Activated CD4-positive, alpha-beta T cell treated with anti-CD3 and anti-CD28 coated beads, Interleukin-2, amount 10 ng/mL, durations not matched to agents 7 days and 5 days (primary cell): ENCODE measurements at places on chromosomes 5 and 9. TPM values are rescaled to one million over a fixed set of nuclear protein-coding genes. Genes with fewer than 3 reads are reported as not detected.

- no peak for DNase-seq
Measured at GRCh38 chr5:136295914-136296313, 69.4 kb downstream of the TRPC7 start.

DNA sequence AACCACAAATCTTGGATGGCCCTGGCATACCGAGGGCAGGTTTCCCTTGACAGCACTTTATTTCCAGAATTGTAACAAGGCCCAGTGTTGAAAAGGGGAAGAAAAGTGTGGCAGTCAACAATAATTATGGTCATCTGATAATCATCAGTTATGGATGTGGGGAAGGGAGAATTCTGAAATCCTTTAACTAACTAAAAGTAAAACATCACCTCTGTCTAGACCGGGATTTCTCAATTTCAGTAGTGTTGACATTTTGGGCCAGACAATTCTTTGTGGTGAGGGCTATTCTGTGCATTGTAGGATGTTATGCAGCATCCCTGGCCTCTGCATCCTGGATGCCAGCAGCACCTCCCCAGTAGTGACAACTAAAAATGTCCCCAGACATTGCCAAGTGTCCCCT, 140.4 kb downstream of the PSAT1 start:
- DNase-seq: no peak

- DNase-seq: no peak
Measured at GRCh38 chr9:26357803-26358344, 534.7 kb downstream of the CAAP1 start.

TRMT10B gene
- total RNA-seq: 14.3 TPM

SPATA9 gene
- total RNA-seq: not detected

- no peak for DNase-seq
Measured at GRCh38 chr9:122403381-122404000, 32.7 kb downstream of the PTGS1 start.

PLPPR1 gene
- not detected for total RNA-seq

DNA sequence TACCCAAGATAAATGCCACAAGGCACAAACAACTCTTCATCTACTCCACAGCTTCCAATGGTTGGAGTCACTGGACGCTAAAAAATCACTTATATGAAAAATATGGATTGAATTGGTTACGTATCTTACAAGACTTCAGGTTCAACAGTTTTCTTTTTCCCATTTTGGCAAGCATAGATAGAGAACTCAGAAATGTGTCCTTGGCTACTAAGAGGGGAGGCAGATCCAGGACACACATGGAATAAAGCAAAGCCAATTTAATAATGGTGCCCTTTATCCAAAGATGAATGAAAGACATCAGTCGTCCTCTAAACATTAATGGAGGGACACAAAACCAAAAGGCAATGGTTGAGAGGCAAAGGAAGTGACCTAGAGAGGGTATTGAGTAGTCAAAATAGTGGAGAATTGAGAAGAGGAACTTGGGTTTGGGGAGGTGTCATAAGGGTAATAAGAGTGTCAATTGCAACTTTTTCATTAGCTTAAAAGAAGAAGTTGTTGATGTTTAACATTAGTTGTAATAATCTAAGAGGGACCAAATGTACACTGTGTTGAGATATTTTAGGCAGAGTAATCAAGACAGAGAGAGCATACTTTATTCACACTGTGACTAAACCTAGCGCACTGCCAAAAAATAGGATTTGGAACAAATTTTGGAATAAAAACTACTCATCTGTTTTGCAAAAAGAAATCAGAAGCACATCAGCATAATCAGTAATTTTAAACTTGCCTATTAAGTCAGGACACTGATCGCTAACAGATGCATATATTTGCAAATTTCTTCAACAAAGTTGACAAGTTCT, 308.2 kb downstream of the ARL15 start:
- no peak for DNase-seq

DNA sequence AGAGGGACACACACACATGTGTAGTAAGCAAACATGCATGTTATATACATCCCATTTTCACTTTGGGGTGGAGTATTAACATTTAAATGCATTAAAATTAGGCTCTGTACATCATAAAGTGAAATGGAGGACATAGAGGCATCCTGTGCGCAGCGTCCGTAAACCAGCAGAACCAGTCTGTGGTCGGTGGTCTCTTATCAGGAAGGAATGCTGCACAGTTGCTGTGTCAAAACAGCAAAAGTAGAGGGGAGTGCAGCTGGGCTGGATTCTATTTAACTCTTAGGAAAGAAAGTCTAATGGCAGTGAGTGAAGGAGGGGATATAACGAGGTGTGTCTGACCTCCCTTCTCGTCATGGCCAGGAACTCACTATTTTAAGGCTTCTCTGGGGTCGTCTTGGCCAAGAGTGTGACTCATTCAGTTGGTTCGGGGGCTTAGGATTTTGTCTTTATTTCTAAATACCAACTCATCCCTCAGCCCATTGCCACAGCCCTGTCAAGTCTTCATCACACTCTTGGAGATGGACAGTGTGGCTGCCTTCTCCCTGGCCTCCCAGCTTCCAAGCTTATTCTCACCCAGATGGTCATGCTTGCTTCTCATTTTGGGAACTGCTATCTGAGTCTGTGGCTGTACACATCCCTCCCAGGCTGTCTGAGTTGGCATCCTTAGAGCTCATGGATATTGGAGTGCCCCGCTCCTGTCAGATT, 20.1 kb upstream of the CXCL14 start:
- no peak for DNase-seq

OR1L4 gene
- not detected for total RNA-seq

C6 gene
- total RNA-seq: not detected

DNA sequence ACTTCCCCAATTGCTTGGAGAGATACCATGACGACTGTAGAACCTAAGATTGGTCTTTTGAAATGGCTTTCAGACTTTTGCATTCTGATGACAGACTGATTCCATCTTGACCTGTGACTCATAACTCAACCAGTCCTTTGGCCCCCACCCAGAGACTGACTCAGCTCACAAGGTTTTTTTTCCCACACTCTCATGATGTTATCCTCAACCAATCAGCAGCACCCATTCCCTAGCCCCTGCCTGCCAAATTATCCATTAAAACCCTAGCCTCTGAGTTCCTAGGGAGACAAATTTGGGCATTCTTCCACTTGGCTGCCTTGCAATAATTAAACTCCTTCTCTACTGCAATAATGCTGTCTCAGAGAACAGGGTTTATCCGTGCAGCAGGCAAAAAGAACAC, 1263.3 kb upstream of the CDH9 start:
- no peak for DNase-seq

RBM18 gene
- 23.6 TPM for total RNA-seq

DNA sequence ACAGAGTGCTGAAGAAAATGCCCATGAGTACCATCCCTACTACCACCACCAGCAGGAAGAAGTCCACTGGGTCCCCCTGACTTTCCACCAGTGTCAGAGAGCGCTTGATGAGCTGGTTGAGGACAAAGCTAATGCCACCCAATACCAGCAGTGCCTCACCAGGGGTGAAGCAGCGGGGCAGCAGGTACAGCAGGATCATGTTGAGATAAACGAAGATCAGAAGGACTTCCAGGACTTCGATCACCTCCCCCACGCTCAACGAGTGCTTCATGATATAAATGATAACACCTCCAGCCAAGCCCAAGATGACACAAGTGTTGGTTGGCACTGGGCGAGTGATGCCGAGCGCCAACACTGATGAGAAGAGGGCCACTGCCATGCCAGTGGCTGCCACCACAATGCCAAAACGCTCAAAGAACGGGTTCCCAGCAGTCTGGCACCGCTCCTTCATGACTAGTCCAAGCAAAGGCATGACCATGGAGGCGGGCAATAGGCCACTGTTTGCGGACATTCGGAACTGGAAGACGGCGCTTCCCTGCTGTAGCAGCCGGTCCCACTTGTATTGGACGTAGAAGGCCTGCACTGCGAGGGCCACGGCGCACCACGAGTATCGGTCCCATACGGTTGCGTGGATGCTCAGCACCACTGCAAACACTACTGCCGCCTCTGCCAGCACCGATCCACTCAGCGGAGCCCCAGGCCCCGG, 679 bp downstream of the DOLK start:
- no peak for DNase-seq

OR2K2 gene
- total RNA-seq: not detected

GRCh38 chr9:32596096-32596865, 23.3 kb upstream of the NDUFB6 start:
- DNase-seq: no peak

CARTPT gene
- total RNA-seq: not detected

PCDHA9 gene
- total RNA-seq: not detected

PCDHB14 gene
- total RNA-seq: not detected

- DNase-seq: no peak
Measured at GRCh38 chr9:136685790-136686533, 1.3 kb downstream of the AGPAT2 start.

TMC1 gene
- not detected for total RNA-seq

DNA sequence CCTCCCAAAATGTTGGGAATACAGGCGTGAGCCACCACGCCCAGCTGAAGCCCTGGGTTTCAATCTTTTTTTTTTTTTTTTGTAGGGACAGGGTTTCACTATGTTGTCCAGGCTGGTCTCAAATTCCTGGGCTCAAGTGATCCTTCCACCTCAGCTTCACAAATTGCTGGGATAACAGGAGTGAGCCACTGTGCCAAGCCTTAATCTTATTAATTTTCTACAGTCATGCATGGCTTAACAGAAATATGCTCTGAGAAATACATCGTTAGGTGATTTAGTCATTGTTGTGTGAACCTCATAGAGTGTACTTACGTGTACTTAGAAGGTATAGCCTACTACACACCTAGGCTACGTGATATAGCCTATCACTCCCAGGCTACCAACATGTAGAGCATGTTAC, 31.0 kb downstream of the GLDC start:
- DNase-seq: no peak

LCN15 gene
- total RNA-seq: not detected

DNA sequence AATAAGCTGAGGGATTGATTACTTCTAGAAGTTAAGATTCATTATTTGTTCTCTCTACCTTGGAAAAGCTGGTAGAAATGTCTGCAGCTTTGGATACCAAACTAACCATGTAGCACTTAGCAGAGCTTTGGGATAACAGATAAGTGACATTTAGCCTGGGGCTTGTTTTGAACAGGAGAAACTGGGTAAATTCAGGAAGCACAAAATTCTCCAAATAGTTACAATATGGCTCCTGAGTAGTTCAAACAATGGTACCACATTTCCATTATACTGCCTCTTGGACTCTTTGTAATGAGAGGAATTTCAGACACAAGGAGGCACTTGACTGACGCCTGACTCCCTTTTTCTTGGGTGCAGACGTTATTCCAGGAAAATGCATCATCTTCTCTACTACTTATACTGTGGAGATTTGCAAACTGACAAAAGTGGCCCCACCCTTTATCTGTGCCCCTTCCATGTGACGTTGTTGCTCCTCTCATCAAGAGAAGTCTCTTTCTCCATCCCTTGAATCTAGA, 22.5 kb downstream of the PRUNE2 start:
- no peak for DNase-seq

FOXD4L3 gene
- total RNA-seq: not detected

SETX gene
- total RNA-seq: 68.5 TPM
